ENCODE measurements at places on chromosomes 6 and 20.

GRCh38 chr6:2745246-2745645, 5.5 kb downstream of the MYLK4 start:
- DNase-seq: no peak

GRCh38 chr6:168706471-168707177, 265.6 kb downstream of the SMOC2 start:
- DNase-seq: no peak

GRCh38 chr20:63053432-63054102, 46.8 kb upstream of the BHLHE23 start:
- DNase-seq: no peak

GRCh38 chr20:53529658-53530057, 64.0 kb downstream of the ZNF217 start:
- no peak for DNase-seq

DNA sequence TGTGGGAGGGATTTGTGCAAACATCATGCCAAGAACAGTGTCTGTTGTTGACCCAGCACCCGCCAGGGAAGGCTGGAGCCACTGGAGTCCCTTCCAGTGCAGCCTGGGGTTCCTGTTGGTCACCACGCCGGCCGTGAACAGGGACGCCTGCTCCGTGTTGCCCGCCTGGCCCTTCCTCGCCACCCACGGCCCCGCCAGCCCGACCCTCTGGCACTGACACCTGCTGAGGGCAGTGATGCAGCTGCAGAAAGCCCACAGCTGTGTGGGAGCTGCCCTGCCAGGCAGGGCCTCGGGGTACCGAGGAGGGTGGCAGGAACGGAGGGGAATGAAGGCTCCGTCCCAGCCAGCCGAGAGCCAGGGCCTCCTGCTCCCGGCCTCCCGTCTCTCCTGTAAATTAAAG, 75.5 kb upstream of the SLCO4A1 start:
- DNase-seq: no peak

DNA sequence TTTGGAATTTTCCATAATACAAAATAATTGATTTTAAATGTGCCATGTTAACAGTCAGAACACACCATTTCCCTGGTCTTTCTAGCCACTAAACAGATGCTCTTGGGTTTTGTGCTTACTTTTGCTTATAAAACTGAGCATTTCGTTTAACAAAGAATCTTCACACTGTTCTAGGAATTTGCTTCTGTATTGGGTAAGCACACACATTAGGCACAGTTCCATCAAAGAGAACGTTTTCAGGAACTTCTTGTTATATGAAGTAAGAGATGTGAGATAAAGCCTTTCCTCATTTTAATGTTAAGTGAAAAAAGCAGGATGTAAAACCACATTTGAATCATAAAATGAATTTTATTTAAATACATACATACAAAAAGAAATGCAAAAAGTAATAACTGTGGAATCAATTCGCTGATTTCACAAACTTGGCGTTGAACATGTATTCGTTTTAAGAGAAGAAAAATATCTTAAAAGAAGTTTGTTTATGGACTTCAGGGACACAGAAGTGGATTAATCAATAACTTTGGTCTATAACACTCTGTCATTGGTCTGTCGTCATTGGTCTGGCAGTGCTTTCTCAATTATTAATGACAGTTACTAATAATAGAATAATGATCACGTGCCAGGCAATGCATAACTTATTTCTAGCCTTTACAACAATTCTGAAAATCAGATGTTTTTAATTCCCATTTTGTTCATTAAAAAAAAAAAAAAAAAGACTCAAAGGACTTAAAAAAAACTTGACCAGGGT, 199.9 kb upstream of the PRDM1 start:
- no peak for DNase-seq

DNA sequence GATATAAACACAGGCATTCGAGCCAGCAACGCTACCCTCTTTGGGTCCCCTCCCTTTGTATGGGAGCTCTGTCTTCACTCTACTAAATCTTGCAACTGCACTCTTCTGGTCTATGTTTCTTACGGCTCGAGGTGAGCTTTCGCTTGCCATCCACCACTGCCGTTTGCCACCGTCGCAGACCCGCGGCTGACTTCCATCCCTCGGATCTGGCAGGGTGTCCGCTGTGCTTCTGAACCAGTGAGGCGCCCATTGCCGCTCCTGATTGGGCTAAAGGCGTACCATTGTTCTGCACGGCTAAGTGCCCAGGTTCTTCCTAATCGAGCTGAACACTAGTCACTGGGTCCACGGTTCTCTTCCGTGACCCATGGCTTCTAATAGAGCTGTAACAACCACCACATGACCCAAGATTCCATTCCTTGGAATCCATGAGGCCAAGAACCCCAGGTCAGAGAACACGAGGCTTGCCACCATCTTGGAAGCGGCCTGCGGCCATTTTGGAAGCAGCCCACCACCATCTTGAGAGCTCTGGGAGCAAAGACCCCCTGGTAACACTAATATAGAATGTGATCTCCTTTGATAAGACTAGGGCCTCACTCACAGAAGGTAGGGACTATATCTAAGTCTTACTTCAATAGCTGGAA, 973 bp downstream of the UBD start:
- DNase-seq: no peak

DNA sequence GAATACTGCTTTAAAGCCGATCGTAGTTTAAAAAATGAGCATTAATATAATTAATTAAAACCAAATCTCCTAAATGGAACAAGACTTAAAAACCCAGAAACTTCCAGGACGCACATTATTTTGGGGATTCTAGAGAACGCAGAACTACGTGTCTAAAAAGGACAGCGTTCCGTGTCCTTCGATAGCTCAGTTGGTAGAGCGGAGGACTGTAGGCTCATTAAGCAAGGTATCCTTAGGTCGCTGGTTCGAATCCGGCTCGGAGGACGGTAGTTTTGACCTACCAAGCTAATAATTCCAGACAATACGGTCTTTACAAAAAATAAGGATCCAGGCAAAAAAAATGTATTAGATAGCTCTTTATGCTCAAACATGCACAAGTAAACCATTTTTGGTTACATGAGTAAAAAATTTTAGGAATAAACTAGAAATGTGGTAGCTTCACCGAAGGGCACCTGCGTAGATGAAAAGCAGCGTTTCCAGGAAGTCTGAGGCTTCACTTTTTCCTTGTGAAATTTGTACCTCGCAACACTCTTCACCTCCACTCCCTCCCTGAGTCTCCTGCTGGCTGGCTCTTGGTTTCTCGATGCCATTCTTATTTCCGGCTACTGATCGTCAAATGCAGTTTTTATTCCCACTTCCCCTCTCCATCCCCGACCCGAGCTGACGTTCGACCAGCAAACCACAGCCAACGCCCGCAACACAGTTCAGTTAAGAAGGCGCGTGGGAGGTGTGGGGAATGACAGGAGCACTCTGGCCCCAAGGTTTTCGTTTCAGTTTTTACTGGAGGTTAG, 19.6 kb upstream of the ABT1 start:
- no peak for DNase-seq

DNA sequence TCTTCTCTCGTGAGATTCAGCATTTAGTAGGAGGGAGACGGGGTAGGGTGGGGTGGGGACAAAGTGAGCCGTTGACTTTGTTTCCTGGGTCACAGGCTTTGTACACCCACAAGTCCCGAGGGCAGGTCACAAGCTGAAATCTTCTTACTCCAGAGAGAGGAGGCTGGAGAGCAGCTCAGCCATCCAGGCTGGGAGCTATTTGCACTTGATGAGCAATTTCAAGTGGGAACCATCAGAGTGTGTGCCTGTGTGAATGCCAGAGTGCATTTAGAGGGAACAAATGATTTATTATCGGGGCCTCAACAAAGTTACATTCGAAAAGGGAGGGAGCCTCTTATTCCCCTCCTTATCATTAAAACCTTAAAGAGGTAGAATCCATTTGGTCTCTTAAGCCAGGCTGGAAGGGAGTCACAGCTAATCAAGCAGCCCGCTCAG, 155.7 kb upstream of the JARID2 start:
- DNase-seq: no peak

- no peak for DNase-seq
These were observed 43.0 kb upstream of the PTPN1 start for GRCh38 chr20:50467174-50467573.

DNA sequence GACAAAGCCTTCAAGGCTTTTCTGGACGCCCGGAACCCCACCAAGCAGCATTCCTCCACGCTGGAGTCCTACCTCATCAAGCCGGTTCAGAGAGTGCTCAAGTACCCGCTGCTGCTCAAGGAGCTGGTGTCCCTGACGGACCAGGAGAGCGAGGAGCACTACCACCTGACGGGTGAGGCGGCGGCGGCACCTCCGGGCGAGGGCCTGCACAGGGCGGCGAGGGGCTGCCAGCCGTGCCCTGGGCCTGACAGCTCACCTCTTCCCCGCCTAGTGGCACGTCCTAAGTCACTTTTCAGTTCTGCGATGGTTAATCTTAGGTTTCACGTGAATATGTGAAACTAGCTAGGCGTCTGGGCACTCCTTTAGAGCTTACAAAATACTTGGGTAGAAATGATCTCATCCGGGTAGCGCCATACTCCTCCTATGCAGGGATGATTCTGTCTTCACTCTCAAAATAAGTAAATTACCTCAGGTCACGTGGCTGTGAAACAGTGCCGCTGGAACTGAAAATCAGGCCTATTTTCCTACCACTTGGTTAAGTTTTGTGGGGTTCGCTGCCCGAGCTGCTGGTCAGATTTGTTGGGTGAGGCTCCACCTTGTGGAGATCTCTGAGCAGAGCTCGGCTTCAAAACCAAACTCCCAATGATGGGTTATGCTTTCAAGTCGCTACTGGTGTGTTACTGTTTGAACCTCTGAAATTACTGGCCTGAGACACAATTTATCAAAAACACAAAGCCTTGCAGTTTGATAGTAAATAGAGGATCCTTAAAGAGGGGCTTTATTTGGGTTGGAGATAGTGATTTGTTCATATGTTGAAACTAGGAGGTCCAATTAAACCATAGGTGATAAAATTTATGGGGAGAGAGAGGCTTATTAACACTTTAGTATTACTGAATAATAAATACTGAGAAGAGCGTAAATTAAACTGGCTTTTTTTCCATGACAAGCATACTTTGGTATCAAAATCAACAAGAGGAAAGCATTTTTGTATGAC, 15.5 kb upstream of the CLDN20 start:
- DNase-seq: peak; percentile 43

GRCh38 chr6:11172501-11173327, 59.8 kb downstream of the NEDD9 start:
- DNase-seq: no peak

GRCh38 chr6:6696867-6697531, 108.5 kb downstream of the LY86 start:
- peak; percentile 35 for DNase-seq

GRCh38 chr20:17634661-17635331, 47.2 kb downstream of the RRBP1 start:
- DNase-seq: no peak

DNA sequence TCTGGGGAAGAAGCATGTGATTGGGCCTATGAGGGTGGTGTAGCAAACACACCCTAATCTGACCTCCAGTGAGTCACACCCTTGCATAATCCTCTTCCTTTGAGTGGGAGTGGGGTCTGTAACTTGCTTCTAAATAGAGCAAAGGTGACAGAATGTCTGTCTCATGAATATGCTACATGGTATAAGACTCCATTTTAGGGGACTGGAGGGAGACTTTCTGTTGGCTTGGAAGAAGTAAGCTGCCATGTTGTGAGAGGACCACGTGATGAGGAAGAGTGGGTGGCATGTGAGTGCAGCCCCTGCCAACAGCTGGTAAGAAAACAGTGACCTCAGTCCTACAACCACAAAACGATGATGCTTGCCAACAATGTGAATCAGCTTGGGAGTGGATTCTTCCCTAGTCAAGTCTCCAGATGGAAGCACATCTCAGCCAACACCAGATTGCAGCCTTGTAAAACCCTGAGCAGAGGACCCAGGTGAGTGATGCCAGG, 3.7 kb downstream of the AK9 start:
- no peak for DNase-seq

GRCh38 chr20:44618318-44618731, 33.2 kb downstream of the ADA start:
- no peak for DNase-seq

DNA sequence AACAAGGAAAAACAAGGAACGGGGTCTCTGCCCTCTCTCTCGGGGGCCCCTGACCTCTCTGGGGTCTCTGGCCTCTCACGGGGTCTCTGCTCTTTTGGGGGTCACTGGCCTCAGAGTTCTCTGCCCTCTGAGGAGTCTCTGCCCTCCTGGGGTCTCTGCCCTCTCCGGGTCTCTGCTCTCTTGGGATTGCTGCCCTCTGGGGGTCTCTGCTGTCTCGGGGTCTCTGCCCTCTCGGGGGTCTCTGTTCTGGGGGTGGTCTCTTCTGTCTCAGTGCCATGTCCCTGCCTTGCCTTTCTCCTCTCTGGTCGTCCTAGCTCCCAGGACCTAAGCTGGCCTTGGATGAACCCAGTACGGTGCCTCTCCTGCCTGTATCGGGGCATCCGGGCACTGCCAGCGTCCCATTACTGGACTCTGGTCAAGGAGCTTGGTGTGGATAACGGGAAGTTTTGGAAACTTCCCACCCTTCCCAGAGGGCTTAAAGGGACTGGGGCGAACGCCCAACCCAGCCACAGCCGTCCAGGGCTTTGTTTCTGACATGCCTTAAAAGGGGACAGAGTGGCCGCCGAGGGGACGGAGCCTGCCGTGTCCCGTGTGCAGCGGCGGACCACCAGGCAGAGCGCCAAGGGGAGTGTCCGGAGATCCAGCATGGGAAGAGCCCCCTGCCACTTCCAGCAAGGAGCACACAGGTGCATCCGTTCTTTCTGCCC, 24.7 kb upstream of the MRGBP start:
- DNase-seq: no peak

DNA sequence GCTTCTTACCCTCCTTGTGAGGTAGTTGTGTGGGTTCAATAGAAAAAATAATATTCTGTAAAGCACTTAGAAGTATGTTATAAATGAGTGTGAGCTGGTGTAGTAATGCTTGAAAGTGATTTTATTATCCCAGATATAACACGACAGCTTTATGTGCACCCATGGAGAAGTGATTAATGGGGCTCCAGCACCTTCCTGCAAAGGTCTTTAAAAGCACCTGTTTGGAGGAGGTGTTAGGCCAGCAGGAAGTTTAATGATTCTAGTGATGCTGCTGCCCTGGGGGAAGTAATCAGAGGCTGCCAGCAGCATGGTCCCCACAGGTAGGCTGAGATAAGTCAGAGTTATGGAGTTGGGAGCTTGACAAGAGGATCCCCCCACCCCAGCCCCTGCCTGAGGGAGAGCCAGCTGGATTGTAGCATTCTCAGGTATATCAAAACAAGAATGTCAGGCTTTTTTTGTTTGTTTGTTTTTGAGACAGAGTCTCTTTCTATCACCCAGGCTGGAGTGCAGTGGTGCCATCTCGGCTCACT, 166.3 kb downstream of the PHACTR1 start:
- DNase-seq: no peak

- DNase-seq: no peak
These were observed 4.3 kb downstream of the EEF1A2 start for GRCh38 chr20:63494420-63495166.

DNA sequence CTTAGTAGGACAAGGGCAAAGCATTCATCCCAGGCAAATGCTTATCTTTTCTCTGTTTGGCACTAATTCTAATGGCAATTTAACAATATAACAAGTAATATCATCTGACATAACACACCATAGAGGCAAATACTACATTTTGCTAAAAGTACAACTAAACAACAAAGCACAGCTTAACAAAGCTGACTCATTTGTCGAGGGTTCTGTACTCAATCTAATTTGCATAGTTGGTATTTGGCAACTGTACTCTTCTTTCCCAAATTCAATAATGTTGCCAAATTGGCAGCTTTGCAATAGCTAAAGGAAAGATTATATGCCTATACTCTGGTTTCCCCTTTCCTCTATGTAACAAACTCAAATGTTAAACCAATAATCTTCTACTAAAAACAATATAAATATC, 461.0 kb downstream of the PKHD1 start:
- no peak for DNase-seq

- no peak for DNase-seq
These were observed 1.1 kb downstream of the OCSTAMP start for GRCh38 chr20:46549188-46549972.
